ENCODE measurements at places on chromosomes 4 and X.

GRCh38 chr4:183147196-183147595 lies 48.1 kb downstream of the WWC2 start:
- no peak for DNase-seq

- DNase-seq = no peak
Measured at GRCh38 chr4:114271031-114271430, 291.6 kb upstream of the ARSJ start.

- DNase-seq = no peak
Measured at GRCh38 chrX:20015945-20016615, 25.2 kb upstream of the BCLAF3 start.

- DNase-seq = no peak
Measured at GRCh38 chrX:9542761-9543111, 77.9 kb downstream of the TBL1X start.

GRCh38 chr4:72016011-72016410 lies 15.8 kb upstream of the NPFFR2 start:
- DNase-seq = no peak

DNA sequence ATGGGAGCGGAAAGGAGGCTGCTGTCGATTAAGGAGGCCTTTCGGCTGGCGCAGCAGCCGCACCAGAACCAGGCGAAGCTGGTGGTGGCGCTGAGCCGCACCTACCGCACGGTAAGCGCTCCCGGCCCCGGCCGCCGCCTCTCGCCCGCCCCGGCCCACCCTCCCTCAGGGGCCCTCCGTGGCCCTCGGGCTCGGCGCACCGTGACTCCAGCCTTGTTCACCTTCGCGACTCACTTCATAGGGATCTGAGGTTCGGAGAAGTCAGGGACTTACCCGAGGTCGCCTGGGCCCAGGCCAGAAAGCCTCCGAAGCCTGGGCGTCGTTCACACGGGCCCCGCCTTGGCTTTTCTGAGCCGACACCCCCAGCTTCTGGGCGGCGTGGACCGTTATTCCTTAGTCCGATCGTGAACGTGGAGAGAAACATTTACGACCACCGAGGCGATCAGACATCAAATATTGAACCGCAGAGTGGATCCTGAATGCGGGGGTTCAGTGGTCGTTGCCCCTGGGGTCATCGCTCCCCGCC lies 362 bp downstream of the NCAPG start:
- DNase-seq = no peak

DNA sequence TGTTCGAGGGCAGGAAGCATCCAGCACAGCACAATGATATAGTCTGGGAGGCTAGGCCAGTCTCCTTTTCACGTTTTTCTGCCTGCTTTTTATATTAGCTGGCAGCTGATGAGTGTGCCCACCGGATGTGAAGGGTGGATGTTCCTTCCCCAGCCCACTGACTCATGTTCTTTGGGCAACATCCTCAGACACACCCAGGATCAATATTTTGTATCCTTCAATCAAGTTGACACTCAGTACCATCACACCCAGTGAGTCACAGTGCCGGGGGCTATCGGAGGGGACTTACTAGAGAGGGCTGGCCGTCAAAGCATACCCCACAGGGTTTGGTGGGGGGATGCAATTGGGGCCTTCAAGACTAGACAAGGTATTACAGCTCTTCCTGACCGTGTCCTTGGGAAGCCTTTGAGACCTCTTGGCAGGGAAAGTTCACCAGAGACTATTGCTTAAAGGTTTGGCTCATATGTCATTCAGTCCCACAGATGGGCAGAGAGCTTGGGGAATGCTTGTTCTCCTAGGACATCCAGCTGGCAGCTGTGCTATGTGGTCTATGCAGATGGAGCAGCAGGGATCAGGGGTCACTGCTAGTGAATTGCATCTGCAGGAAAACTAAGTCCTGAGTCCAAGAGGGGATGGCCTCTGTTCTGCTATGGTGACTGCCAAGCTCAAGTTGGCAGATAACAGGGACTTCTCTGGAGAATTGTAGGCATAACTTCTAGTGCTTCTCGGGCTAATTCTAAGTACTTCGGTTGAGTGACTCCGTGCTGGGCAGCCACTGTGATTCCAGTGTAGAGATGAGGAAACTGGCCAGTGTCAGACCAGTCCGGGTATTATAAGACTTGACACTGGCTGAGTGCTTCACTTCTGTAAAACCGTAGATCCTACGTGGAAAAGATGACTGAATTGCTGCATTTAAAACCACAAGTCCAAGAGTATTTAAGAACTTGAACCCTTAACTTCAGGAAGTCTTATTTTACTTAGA lies 12.9 kb upstream of the WDR1 start:
- no peak for DNase-seq

- DNase-seq = peak; percentile 9
Measured at GRCh38 chr4:117560329-117560728, 474.0 kb upstream of the NDST3 start.

- no peak for DNase-seq
Measured at GRCh38 chrX:13094374-13094773, 50.0 kb upstream of the FAM9C start.

GRCh38 chr4:108940149-108940548 lies 177.3 kb upstream of the ETNPPL start:
- no peak for DNase-seq

GRCh38 chr4:149699642-149700041 lies 116.0 kb downstream of the IQCM start:
- DNase-seq = no peak

DNA sequence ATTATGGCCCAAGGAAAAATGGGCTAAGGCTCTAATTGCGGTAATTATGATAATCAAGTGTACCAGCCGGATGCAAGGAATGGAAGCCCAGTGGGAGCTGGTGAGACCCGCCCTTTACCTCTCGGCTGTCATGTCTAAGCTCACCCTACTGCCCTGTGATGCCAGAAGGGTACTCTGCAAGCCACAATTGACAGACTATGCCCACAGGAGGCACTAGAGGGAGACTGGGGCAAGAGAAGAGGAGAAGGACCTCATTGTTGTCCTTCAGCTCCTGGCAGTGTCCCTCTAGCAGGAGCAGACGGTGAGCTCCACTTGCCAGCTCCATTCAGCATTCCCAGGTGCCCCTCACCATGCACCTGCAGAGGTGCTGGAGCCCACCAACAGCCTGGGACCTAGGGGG lies 141.8 kb downstream of the SMIM20 start:
- no peak for DNase-seq

GRCh38 chrX:121146059-121146628 lies 98.7 kb downstream of the GLUD2 start:
- DNase-seq = no peak

- DNase-seq = no peak
Measured at GRCh38 chrX:12975670-12975965, 708 bp downstream of the TMSB4X start.

- no peak for DNase-seq
Measured at GRCh38 chrX:108019382-108019875, 25.4 kb upstream of the VSIG1 start.

DNA sequence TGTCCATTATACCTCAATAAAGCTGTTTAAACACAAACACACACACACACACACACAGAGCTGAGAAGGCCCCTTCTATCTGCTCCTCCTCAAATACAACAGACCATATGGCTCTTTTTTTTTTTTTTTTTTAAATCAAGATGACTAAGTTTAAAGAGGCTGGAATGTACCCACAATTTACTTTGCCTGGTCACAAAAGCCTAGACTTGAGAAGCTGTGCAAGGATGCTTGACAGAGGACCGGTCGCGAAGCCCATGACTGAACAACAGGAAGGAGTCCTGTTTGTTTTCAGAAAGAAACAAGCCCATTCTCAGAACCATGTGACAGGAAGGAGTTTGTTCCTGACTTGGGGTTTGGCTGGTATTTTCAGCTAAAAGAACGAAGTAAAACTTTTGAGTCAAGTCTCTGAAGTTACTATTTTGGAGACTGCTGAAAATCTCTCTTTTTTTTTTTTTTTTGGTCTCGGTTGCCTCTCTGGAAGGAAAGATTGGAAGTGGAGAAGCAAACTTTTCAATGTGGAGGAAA lies 650.9 kb upstream of the TENM3 start:
- no peak for DNase-seq

GRCh38 chrX:153474718-153475117 lies 4.3 kb upstream of the HAUS7 start:
- DNase-seq = no peak

DNA sequence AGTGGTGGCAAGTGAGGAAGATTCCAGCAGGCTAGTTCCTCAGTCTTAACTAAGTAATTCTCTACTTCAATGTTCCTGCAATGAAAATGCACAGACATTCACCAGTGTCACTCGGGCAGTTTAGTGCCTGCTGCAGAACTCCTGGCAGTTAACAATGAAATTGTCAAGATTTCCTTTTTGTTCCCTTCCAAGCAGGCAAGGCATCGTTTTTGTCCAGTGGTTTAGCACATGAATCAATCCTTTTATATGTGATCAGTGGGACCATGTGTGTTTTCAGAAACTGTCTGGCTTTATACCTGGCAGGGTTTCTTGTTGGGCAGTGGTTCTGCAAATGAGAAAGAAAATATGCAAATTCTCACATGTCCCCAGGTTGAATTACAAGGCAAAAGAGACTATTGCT lies 122.2 kb downstream of the GBA3 start:
- no peak for DNase-seq

DNA sequence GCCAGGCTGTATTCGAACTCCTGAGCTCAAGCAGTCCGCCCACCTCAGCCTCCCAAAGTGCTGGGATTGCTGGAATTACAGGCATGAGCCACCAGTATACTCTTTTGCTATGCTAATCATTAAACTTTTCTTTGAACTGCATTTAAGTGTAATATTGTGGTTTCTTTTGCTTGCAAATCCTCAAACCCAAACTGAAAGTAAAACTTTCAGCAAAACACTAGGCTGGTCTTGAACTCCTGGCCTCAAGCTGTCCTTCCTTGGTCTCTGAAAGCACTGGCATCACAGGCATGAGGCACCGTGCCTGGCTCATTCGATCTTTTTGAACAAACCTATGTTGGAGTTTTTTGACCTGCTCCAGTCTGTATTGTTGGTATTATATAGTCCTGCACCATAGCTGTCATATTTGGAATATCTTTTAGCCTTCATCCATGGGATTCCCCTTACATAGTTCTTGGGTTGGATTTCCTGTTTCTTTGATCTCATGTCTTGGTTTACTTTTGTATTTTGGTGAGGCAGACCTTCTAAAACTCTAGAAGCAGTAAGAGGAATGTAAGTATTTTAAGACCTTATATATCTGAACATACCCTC lies 34.1 kb downstream of the MOB1B start:
- no peak for DNase-seq

Data from NCI-H524 treated with DMSO at 0.1 percent for 48 hours (cell line).